ENCODE measurements at places on chromosomes 1 and 21.

GRCh38 chr21:16496609-16497008, 766.8 kb downstream of the USP25 start:
- DNase-seq, result no peak

DNA sequence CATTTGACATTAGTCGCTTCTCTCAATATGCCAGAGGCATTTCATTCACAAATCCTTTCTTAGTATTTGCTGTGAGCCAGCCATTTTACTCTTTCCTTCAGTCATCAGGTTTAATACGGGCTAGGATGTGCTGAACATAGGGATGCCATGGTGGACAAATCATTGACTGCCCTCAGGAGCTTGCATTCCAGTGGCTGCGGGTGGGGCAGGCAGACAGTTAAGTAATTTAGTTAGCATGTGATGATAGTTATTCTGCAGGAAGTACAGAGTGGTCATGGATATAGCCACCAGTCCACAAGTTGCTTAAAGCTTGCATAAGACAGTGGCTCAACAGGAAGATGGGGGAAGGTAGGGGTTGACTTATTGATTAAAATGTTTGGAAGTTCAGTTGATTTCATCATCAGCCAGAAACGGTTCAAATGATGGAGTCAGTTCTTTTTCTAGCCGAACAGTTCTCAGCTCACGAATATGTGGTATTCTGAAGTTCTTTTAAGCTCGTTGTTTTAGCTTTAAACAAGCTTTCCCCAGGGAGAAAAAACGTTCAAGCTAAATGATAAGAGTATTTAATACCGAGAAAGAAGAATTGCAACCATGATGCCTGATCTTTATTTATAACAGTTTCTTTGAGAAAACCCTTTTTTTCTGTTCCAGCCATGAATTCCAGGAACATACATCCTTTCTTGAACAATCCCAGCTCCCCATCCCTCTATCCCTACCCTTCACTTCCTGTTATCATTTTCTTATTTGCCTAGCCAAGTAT, 1.4 kb downstream of the SLC22A15 start:
- no peak for DNase-seq

- no peak for DNase-seq
These were observed 75.5 kb downstream of the NPHP4 start for GRCh38 chr1:5916572-5917280.

DNA sequence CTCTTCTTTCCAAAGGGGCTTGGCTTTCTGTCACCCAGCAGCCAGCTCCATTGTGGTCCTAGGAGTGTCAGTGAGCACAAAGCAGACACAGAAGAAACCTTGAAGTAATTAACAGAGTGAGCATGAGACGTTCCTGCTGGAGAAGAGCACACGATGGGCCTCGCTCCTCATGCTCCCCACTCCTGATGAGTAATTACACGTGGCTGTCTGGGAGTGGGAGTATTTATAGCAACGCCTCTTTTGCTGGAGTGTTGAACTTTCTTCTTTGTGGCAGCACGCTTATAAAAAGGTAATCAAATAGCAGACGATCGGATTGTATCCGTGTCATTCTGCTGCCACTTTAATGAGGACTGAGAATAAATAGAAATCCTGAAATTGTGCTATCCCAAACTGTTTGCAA, 185.8 kb downstream of the CAMTA1 start:
- no peak for DNase-seq

GRCh38 chr1:76615253-76616035, 251.8 kb upstream of the ST6GALNAC5 start:
- DNase-seq, result no peak

DNA sequence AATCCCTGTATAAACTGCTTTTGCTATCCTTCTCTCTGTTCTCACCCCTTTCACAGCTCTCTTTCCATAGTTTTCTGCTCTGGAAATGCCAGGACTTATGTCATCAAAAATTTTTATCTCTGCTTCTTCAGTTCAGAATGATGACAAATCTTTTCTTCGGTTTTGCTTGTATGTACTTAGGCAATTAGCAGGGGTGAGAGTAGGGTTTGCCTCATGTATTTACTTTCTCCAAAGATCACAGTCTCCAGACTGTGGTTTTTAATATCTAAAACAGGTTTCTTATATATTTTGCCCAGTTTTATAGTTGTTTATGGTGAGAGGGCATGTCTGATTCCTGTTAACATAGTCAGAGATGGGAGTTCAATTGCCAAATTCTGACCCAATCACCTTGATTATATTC, 235.4 kb upstream of the LYPLAL1 start:
- no peak for DNase-seq

DNA sequence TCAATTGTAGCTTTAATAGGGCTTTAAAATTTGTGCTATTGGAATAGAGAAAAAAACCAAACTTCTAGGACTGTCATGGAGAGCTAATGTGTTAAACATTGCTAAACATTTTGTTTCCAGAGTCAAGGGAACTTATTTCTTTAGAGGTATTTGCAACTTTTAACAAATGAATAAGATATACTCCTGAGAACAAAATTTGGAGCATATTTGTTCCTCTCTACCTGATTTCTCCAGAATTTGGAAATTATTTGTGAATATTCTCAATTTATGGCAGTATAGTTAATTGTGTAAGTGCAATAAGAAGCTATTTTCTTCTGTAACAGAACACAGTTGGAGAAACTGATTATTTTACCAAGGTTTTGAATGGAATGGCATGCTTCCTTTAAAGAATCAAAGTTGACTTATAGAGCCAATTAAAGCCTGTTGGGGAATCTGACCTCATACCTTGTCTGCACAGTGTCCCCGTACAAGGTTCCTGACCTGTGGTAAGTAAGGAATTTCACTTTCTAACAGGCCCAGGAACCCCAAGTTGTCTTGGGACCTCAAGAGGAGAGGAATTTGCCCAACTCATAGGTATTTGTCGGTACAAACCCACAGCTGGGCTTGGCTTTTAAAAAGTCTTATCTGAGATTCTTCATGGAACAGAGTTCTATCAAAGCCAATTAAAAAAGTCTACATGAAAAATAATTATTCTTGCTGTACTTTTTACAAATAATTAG, 72.6 kb upstream of the CSF1 start:
- no peak for DNase-seq

DNA sequence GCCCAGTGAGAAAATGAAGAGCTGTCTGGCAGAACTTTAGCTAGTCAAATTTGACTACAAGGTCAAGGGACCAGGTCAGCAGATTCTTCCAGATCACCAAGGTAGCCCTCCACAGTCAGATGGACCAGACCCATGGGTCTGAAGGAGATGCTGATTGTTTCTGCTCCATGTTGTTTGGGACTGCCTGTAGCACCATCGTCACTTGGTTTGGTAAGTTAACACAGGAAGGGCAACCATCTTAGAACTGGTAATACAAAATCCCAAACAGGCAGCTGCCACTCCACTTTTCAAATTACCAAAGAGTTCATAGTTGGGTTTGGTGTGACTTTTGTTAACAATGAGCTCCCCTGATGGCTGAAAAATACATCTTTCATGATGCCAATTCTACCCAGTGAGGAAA, 9.0 kb downstream of the ITPKB start:
- no peak for DNase-seq

DNA sequence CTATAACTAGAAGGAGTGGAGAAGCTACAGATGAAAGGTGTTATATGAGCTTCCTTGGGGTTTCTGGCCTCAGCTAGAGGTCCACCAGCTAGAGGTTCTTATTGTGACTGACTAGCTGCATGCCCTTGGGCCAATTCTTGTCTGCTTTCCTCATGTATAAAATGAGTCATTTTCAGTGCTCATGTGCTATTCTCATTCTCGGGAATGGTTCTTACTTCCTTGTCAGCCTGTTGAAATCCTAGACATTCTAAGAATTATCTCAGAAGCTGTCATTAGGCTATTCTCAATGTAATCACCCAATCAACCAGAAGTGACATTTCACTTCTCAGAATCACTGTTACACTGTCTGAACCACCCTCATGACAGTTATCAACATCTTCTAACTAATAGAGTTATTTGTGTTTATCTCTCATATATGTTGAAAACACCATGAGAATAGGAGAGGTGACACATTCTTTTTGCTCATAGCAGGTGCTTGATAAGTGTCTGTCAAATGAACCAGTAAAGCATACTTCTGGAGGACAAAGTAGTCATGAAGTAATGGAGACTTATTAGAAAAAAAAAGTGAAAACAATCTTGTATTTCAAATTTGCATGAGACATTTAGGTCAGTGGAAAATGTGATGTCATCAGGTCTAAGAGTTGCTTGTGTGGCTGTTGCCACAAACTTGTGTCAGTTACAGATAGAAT, 122.8 kb upstream of the IVNS1ABP start:
- no peak for DNase-seq

DNA sequence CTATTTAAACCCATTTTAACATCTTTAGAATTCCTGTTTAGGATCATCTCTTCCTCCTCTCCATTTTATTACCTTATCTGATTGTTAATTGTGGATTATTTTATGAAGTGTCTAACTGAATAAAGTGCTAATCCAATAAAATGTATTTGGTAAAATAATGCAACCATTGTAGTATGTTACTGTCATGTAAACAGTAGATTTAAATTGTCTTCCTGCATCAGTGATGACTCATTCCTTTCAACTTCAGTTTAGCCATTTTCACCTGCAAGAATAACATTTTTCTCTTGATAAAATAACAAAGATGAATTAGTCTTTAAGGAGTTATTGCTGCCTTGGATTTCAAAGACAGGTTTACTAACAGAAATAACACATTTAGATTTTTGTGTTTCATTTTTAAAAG, 5.4 kb downstream of the PPP2R5A start:
- no peak for DNase-seq

DNA sequence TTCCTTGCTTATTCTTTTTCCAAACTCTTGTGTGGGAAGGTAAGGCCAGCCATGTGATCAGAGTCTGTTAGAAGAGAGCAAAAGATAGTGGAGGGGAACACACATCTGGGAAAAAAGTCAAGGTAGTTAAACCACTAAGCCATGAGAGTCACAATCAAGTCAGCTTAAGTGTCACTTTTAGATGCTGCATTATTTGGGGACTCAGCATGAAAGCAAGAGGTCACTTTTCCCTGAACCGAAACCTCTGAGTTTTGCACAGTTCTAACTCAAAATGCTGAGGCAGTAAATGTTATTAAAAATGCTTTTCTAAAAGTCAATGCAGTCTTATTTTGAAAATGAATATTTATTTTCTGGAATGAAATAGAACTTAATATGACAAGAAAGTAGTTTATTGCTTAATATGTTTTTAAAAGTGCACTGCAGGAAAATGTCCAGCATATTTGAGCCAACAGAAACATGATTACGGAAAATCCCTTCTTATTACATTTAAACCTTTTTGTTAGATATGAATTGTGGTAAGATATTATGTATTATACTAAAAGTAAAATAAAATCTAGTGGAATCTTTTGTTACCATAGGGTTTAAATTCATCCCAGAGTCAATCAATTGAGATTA, 69.3 kb downstream of the RBM11 start:
- DNase-seq, result no peak

- DNase-seq, result no peak
These were observed 29.9 kb upstream of the RCAN3 start for GRCh38 chr1:24472527-24473251.

DNA sequence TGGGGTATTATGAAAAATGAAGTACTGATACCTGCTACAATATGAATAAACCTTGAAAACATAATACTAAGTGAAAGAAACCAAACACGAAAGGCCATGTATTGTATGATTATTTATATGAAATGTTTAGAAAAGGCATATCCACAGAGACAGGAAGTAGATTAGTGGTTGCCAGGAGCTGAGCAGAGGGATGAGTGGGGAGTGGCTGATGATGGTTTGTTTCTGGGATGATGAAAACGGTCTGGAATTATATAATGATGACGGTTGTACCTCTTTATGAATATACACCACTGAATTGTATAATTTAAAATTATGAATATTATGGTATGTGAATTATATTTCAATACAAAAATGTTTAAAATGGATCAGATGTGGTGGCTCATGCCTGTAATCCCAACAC, 63.8 kb upstream of the MPC2 start:
- no peak for DNase-seq

DNA sequence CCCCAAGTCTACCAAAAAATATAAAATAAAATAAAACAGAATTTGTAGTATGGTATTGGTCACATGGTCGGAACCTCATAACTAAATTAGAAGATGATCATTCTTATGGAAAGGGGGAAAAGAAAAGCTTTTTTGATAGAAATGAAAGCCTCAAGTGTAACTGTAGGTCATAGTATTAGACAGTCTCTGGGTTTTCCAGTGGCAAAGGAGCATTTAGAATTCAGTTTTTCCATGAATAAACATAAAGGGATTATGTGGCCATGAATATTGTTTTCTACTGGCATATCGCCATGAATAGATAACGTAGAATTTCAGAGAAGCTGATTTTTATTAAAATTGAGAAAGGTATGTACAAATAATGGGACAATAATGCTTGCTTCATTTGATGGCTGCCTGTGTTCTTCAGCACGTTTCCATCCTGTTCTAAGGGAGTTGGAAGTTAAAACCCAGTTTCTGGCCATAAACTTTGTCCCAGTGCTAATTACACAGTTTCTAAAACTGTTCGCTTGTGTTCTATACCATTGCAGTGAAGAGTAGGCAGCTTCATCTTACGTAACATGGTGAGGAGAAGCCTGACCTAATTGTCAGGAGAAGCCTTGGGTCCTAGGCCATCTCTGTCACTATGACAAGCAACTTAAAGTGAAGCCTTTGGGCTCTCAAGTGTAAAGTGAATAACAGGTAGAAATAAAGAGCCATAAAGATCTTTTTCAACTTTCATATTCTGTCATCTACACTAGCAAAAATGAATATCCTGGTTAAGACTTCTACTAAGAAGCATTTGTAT, 70.5 kb upstream of the PGD start:
- DNase-seq, result no peak

DNA sequence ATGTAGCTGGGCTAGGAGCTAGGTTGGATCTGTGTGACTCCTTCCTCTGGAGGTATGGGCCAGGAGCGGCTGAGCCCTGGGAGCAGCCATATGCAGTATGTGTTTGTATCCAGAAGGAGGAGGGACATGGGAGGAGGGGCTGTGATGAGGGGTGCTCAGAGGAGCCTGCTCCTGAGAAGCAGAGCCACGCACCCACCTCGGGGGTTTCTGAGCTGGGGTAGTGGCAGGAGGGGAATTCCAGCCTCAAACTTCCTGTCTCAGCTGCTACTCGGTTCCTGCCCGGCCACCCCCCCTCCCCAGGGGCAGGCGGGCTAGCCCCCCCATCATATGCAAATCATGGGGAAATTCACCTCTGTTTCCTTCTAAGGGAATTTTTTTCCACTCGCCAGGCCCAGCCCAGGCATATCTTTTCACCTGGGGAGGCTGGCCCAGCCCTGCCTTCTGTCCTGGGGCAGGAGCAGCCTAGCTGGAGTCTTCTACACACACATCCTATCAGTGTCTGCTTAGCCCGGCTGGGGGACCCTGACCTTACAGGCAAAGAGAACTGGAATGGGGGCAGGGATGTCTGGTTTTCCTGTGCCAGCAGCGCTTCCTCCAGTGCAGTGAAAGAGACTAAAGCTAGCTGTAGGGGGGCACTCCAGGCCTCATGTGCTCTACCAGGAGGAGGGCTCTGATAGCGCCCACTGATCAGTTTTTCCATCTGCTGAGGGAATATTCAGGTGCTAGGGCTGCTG, 3.0 kb downstream of the ZC3H12A start:
- DNase-seq, result peak; percentile 44
